Activated T-helper 1 cell treated with anti-CD3 and anti-CD28 coated beads, Interleukin-12 subunit alpha, Interleukin-12 subunit beta, Interleukin-2, Interleukin-4 antibody, amounts not matched to agents 30 ng/mL and 10 ng/mL and 1 ng/mL, durations not matched to agents 14 hours and 24 hours and 36 hours (primary cell): ENCODE measurements at places on chromosomes 13 and 19.
A peak's percentile ranks its signal among the peaks of the same experiment; 100 is the strongest.

DNA sequence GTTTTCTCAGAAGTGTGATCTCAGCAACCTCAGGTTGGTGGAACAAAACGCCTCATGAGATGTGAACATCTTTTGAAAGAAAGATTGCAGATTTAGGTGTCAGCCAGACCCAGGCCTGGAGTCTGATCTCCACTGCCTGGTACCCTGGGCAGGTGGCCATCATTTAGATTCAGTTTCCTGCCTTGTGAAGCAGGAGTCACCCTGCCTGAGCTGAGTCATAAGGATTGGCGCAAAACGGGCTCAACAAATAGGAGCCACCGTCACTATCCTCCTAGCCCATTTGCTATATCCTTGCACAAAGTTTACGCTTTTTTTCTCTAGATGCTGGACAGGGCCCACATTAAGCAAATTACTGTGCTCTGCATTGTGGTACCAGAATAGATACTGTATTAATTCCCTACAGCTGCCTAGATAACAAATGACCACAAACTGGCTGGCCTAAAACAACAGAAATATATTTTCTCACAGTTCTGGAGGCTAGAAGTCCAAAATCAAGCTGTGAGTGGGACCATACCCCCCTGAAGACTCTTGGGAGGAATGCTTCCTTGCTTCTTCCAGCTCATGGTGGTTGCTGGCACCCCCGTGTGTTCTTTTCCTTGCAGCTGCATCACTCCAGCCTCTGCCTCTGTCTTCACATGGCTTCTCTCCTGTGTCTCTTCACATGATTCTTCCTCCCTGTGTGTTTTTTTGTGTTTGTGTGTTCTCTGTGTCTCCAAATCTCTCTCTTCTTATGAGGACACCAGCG lies 38.2 kb downstream of the TNFSF11 start:
- H3K27me3 ChIP-seq, result peaks cover 2% of the 10 kb centered on the region
- DNase-seq, result no peak
- no peak overlapping the region for H3K4me3 ChIP-seq
- H3K36me3 ChIP-seq, result no peaks in the 10 kb centered on the region
- no peaks in the 10 kb centered on the region for H3K4me1 ChIP-seq
- H3K27ac ChIP-seq, result no peak overlapping the region

DNA sequence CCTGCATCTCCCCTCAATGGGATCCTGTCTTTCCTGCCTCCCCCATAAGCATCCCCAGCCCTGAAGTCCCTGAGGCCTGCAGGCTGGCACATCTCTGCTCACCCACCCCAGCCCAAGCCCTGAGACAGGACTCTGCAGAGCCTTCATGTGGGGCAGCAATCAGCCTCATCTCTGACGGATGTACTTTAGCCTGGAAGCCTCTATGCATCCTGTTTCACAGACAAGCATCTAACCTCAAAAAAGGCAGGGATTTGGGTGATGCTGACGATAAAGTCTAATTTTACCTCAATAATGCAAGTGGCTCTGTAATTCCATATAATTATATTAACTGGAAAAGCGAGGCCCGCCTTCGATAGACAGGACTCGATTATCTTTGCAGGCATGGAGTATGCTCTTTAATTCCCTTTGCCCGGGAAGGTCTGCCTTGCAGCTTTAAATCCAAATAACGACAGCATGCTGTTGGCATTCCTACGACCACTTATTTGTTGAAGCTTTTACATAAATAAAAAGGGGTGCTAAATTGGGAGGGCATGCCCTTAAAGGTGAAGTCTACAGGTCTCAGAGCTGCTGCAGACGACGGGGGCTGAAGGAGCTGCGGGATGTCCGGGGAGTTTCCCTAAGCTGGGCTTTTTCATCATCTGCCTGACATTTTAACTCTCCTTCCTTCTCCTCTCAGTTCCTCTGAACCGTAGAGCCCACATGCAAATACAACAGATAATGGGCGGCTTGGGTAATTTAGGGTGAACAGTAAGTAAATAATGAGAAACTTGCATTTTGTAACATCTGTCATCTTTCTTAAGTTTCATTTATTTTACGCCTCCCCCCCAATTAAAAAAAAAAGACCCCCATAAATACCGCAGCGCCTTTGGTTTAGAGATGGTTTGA lies 211.5 kb downstream of the URI1 start:
- H3K4me3 ChIP-seq, result no peak overlapping the region
- no peak for DNase-seq
- no peaks in the 10 kb centered on the region for H3K36me3 ChIP-seq

DNA sequence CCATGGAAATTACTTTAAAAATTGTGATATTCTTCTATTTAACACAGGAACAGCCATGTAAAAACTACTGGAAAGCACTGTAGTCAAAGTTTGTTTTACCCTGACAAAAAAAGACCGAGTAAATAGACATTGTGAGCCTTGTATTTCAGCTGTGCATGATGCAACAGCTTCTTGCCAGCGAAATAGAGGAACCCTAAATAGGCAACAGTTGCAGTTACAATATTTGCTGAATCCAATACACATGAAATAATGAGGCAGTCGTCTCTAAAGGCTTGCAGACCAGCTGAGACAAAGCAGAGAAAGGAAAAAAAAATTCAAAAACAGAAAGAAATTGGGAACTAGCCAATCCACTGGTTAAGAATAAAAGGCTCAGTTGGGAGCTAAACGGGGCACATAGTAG lies 1001.1 kb downstream of the OLFM4 start:
- no peaks in the 10 kb centered on the region for H3K4me1 ChIP-seq
- H3K36me3 ChIP-seq, result no peaks in the 10 kb centered on the region
- no peak overlapping the region for H3K27ac ChIP-seq
- H3K4me3 ChIP-seq, result no peak overlapping the region
- no peak for DNase-seq

DNA sequence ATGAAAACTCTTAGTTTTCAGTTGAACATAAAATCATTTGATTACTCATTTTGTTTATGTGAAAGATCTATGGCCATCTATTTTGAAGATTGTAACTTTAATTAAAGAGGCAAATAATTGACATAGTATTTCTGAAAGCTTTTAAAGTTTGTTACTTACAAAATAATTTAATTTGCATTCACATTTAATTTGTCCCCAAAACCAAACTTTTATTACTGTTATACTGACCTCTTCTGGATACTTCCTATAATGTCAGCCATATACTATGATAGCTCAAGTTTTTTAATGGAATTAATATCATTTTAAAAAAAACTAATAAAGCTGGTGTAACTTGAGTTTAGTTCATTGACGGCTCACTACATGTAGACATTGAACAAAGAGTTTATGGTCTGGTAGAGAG lies 4.9 kb upstream of the SGCG start:
- no peak for DNase-seq
- H3K27ac ChIP-seq, result no peak overlapping the region
- no peaks in the 10 kb centered on the region for H3K36me3 ChIP-seq
- H3K27me3 ChIP-seq, result peaks cover 7% of the 10 kb centered on the region

DNA sequence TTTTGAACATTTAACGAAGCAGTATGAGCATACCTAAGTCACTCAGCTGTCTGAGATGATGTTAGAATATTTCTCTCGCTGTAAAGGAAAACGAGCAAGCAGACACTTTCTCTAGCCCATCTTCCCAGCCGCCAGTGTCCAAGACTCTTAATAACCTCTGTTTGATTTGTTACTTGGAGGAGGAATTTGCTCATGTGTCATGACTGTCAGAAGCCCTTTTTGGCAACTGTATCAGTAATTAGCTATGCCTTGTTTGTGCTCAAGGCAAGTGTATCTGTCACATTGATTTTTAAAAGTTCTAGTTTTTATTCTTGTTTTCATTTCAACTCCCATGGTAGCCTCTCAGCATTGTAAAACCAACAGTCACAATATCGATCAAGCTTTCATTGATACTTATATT lies 828.4 kb upstream of the SLC10A2 start:
- H3K4me1 ChIP-seq, result no peaks in the 10 kb centered on the region
- no peaks in the 10 kb centered on the region for H3K27me3 ChIP-seq
- no peaks in the 10 kb centered on the region for H3K36me3 ChIP-seq
- no peak overlapping the region for H3K4me3 ChIP-seq

- DNase-seq, result no peak
- peaks cover 72% of the 10 kb centered on the region for H3K4me1 ChIP-seq
- H3K36me3 ChIP-seq, result peaks cover 32% of the 10 kb centered on the region
- H3K27ac ChIP-seq, result peak overlapping the region; percentile 77
These were observed 95.7 kb downstream of the STK24 start for GRCh38 chr13:98480915-98481877.

DNA sequence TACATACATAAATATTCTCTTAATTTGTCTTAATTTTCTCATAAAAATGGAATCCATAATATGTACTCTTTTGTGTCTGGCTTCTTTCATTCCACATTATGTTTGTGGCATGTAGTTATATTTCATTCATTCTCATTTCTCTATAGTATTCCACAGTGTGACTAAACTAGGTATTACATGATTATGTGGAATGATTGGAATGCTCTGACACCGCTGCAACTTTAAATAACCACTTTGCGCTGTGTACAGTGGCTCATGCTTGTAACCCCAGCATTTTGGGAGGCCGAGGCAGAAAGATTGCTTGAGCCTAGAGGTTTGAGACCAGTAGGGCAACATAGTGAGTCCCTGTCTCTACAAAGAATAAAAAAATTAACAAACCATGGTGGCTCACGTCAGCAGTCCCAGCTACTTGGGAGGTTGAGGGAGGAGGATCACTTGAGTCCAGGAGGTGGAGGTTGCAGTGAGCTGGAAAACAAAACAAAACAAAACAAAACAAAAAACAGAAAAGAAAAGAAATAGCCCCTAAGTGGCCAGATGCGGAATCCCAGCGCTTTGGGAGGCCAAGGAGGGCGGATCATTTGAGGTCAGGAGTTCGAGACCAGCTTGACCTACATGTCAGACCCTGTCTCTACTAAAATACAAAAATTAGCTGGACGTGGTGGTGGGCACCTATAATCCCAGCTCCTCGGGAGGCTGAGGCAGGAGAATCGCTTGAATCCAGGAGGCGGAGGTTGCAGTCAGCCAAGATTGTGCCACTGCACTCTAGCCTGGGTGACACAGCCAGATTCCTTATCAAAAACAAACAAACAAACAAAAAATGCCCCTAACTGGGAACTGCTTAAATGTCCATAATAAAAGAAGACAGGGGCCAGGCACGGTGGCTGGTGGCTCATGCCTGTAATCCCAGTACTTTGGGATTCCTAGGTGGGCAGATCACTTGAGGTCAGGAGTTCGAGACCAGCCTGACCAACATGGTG lies 8.0 kb upstream of the SAE1 start:
- no peak for DNase-seq
- H3K27ac ChIP-seq, result no peak overlapping the region
- H3K4me3 ChIP-seq, result no peak overlapping the region
- peaks cover 4% of the 10 kb centered on the region for H3K27me3 ChIP-seq

DNA sequence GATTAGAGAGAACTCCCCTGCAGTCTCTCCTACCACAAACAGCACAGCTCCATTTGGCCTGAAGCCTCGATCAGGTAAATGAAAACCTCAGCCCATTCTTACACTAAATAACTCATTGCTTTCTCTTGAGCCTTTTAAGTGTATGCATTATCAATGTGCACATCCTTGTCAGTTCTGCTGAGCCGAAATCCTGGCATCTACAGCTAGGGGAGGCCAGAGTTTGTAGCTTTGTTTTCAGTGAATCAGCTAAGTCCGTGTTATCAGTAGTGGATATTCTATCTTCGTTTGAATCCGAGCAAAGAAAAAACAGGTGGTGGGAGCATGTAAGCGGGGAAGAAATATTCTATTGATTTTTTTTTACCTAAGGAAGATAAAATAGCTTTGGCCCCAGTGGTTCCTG lies 84.4 kb downstream of the ESD start:
- DNase-seq, result no peak
- no peak overlapping the region for H3K4me3 ChIP-seq
- no peaks in the 10 kb centered on the region for H3K4me1 ChIP-seq

- no peaks in the 10 kb centered on the region for H3K36me3 ChIP-seq
- peak overlapping the region; percentile 87 for H3K4me3 ChIP-seq
- no peaks in the 10 kb centered on the region for H3K27me3 ChIP-seq
- H3K4me1 ChIP-seq, result peaks cover 59% of the 10 kb centered on the region
- peak overlapping the region; percentile 38 for H3K27ac ChIP-seq
These were observed 6.4 kb downstream of the LTBP4 start for GRCh38 chr19:40607311-40608239.

DNA sequence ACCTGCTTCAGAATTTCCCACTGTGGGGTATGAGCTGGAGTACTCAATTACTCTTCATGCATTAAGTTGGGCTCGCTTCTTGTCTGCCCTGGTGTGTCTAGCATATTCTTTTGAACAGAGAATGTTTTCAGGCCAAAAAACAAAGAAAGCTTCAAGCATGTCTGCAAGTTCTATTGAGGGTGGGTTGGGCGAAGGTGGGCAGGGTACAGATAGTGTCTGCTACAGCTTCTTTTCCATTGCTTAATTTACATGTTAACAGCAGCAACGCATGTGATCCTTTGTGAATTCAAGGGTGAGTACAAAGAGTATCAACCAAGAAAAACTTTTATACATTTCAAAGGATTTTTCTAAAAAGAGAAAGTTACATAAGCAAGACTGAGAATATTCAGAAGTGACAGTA lies 406.5 kb downstream of the IRS2 start:
- H3K27me3 ChIP-seq, result no peaks in the 10 kb centered on the region
- H3K4me1 ChIP-seq, result no peaks in the 10 kb centered on the region
- no peak overlapping the region for H3K27ac ChIP-seq
- H3K4me3 ChIP-seq, result no peak overlapping the region

- H3K36me3 ChIP-seq, result peaks cover 9% of the 10 kb centered on the region
- H3K4me3 ChIP-seq, result peak overlapping the region; percentile 86
- H3K4me1 ChIP-seq, result peaks cover 29% of the 10 kb centered on the region
- peaks cover 2% of the 10 kb centered on the region for H3K27me3 ChIP-seq
- DNase-seq, result no peak
These were observed 1.6 kb downstream of the MAP2K7 start for GRCh38 chr19:7905268-7905667.

GRCh38 chr13:52696566-52696965 lies 43.1 kb downstream of the CNMD start:
- DNase-seq, result no peak
- peaks cover 5% of the 10 kb centered on the region for H3K36me3 ChIP-seq
- no peak overlapping the region for H3K27ac ChIP-seq
- H3K4me1 ChIP-seq, result peaks cover 18% of the 10 kb centered on the region
- H3K27me3 ChIP-seq, result no peaks in the 10 kb centered on the region
- H3K4me3 ChIP-seq, result no peak overlapping the region

DNA sequence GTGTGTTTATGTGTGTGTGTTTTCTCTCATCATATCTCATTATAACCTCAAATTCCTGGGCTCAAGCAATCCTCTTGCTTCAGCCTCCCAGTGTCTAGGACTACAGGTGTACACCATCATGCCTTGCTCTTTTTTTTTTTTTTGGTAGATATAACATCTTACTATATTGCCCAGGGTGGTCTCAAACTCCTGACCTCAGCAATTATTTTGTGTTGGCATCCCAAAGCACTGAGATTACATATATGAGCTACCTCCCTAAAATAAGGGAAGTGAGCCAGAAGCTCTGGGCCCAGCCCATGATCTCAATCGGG lies 448 bp upstream of the ZNF543 start:
- H3K36me3 ChIP-seq, result peaks cover 20% of the 10 kb centered on the region
- peak overlapping the region; percentile 89 for H3K4me3 ChIP-seq
- no peak for DNase-seq

DNA sequence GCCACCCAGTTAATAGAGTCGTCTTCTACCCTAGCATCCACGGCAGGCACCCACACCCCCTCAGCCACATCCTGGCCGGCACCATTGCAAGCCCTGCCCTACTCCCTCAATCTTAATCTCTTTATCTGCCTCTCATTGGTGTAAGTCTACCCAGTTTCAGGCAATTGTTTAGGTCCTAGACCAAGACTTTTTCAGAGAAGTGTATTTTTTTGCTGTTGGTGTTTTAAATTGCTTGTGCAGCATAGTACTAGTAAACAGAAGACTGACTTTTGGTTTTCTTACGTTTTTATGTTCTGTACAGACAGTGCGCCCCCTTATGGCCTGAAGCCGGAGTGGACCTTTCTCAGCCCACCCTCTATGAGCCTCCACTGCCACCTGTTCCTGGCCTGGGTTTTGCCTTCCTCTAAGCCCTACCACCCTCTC lies 2.3 kb upstream of the LCP1 start:
- no peaks in the 10 kb centered on the region for H3K27me3 ChIP-seq
- H3K4me1 ChIP-seq, result peaks cover 39% of the 10 kb centered on the region
- peaks cover 11% of the 10 kb centered on the region for H3K36me3 ChIP-seq
- DNase-seq, result peak; percentile 64
- H3K4me3 ChIP-seq, result peak overlapping the region; percentile 97
- peak overlapping the region; percentile 99 for H3K27ac ChIP-seq
